ENCODE measurements at places on chromosomes 4 and X.
A peak's percentile ranks its signal among the peaks of the same experiment; 100 is the strongest.

DNA sequence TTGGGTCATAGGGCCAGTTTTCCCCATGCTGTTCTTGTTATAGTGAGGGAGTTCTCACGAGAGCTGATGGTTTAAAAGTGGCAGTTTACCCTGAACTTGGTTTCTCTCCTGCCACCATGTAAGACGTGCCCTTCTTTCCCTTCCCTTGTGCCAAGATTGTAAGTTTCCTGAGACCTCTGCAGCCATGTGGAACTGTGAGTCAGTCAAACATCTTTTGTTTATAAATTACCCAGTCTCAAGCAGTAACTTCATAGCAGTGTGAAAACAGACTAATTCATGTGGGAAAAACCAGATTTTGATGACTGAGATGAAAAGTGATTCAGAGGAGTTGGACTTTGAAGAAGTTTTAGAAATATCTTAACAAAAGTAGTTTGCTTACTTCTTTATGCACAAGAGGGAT lies 101.4 kb downstream of the ARHGAP10 start:
- no peak for DNase-seq

DNA sequence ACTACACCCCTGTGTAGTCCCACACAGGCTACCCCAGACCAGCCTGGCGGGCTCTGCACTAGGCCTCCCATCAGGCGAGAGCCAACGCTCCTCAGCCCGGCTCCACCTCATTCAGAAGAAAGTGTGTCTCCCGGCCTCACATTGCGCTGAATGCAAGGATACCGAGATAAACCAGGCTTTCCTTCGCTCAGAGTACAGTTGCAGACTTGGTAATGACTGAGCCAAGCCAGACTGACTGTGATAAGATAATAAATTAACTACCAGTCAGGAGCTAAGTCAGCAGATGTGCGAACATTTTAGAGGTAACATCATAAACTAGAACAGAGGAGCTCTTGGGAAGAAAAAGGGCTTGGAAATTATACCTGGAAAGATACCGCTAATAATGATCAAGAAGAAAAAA lies 397.6 kb downstream of the TRIML1 start:
- DNase-seq: no peak

DNA sequence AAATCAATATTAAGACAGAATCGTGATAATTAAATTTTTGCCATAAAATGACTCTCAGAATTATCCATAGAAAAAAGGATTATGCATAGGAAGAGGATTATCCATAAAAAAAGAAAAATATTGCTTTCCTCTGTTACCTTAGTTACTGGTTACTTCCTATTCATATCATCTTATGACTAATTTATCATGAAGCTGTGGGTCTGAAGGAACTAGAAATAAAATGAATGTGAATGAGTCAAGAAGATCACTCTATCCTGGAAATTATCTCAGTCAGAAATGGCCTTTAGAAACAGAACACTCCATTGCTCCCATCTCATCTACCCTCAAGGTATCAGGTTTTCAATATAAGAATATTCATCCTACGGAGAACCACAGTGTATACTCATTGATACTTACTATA lies 19.4 kb downstream of the RPS6KA6 start:
- DNase-seq: no peak

- no peak for DNase-seq
Observed at GRCh38 chr4:6308899-6309643, 39.4 kb downstream of the WFS1 start.

GRCh38 chr4:151025759-151026158 lies 10.7 kb upstream of the LRBA start:
- DNase-seq: no peak

DNA sequence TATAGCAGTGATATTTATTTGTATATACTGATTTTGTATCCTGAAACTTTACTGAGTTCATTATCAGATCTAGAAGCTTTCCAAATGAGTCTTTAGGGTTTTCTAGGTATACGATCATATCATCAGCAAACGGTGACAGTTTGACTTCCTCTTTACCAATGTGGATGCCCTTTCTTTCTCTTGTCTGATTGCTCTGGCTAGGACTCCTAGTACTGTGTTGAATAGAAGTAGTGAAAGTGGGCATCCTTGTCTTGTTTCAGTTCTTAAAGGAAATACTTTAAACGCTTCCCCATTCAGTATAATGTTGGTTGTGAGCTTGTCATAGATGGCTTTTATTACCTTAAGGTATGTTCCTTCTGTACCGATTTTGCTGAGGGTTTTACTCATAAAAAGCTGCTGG lies 37.5 kb downstream of the CBR4 start:
- DNase-seq: no peak

GRCh38 chr4:25377572-25378436 lies 741 bp downstream of the ANAPC4 start:
- no peak for DNase-seq

GRCh38 chr4:25481648-25482047 lies 104.6 kb downstream of the ANAPC4 start:
- DNase-seq: no peak

GRCh38 chr4:2226261-2226660 lies 15.7 kb downstream of the HAUS3 start:
- DNase-seq: no peak

- no peak for DNase-seq
Observed at GRCh38 chr4:39539089-39539611, 11.9 kb upstream of the UGDH start.

DNA sequence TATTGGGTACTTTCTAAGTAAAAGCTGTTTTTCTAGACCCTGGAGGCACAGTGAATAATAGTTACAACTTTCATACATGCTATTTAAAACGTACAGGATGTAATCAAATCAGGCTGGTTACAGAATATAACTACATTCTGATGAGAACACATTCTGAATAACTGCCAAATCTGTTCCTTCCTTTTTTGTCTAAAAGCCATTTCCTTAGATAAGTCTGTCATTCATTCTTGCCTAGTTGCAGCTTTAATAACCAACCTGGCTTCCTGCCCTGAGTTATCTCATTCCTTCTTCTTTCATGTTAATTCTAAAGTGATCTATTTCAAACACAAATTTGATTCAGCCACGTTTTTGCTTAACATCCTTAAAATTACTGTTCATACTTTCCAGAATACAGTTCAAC lies 189.7 kb upstream of the ITM2A start:
- DNase-seq: no peak

GRCh38 chr4:25702848-25703247 lies 47.2 kb downstream of the SLC34A2 start:
- no peak for DNase-seq

DNA sequence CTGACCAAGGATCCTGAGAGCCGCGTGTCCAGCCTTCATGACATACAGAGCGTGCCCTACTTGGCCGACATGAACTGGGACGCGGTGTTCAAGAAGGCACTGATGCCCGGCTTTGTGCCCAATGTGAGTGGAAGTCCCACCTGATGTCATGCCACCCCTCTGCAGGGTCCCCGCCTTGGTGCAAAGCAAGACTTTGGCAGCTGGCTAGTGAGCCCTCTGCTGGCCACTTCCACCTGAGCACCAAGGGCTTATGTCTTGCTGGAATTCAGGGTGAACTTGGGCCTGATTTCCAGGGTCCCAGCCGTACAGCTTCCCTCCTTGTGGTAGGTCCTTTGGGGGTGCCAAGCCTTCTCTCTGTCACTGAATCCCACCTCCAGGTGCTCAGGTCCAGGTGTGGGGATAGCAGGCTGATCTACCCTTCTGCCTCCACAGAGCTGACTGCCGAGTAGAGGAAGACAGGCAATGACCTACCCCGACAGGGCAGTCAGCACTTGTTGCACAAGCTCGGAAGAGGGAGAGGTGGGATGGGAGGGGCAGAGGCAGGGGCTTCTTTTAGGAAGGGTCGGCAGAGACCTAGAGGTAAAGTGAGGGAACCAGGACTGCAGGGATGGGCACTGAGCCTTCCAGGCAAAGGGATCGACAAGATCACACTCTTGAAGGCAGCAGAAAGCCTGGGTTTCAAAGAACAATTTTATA lies 248.1 kb downstream of the EVC2 start:
- no peak for DNase-seq

DNA sequence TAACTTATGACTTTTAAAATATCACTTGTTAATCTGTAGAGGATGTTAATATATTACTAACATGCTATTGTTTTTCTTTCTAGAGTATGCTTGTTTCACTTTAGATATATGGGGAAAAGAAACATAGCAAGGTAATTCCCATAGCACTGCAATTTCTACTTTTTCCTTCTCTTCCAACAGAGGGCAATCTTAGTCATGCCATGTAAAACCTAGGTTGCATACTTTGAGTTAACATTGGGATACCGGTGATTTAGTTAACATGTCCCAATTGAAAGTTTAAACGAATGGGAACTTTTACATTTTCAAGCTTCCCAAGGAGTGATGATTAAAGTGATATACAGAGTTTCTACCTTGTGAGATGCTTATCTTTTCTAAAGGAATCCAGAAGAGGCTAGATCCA lies 89.4 kb upstream of the IL13RA1 start:
- no peak for DNase-seq

DNA sequence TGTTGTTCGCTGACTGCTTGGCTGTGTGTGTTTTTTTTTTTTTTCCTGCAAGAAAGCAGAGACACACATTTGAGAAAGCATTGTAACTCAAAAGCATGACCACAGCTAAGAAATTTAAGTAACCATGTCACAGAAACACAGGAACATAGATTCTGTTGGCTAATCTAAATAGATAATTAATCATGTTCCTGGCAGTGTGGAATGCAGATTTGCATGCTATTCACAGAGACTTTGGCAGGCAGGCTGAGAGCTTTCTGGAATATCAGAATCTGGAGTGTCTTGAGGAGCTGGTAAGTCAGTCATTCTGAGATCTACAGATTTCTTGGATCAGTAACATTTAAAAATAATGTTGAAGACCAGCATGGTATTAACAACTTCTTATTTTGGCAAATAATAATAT lies 33.2 kb upstream of the SMS start:
- DNase-seq: no peak

- DNase-seq: no peak
Observed at GRCh38 chrX:55210931-55211677, 9.0 kb upstream of the PAGE5 start.

DNA sequence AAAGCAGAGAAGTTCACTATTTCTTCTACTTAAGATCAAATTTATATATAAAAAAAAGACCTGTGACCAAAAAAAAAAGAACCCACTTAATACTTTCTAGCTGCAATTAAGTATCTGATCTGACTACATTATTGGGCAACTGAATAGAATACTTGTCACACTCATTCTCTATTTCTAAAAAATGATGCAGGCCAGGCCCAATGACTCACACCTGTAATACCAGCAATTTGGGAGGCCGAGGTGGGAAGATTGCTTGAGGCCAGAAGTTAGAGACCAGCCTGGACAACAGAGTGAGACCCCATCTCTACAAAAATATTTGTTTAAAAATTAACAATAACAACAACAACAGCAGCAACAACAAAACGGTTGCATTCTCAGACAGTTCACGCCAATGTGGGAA lies 108.8 kb upstream of the BMP2K start:
- no peak for DNase-seq

- peak; percentile 45 for DNase-seq
Observed at GRCh38 chrX:72572248-72573157, at the start of gene HDAC8. Gene HDAC8 (minus strand): TSS chrX:72572843. CDS start chrX:72572761, 82 bp downstream.

DNA sequence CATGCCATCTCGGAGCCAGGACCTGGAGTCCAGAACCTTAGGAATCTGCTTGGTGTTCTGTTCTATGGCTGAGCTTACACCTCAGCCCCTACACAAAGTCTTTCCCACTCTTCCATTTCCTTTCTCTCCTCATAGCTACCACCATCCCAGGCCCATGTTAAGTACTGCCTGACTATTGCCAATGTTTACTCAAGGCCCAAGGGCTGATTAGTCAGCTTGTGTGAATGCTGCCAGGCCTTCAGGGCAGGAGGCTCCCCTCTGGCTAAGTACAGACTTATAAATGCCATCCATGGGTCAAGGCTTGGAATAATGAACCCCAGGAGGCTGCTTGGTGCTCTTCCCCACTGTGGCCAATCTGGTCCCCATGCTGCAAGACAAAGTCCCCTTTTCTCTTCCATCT lies 411.6 kb upstream of the MAGEB18 start:
- no peak for DNase-seq

DNA sequence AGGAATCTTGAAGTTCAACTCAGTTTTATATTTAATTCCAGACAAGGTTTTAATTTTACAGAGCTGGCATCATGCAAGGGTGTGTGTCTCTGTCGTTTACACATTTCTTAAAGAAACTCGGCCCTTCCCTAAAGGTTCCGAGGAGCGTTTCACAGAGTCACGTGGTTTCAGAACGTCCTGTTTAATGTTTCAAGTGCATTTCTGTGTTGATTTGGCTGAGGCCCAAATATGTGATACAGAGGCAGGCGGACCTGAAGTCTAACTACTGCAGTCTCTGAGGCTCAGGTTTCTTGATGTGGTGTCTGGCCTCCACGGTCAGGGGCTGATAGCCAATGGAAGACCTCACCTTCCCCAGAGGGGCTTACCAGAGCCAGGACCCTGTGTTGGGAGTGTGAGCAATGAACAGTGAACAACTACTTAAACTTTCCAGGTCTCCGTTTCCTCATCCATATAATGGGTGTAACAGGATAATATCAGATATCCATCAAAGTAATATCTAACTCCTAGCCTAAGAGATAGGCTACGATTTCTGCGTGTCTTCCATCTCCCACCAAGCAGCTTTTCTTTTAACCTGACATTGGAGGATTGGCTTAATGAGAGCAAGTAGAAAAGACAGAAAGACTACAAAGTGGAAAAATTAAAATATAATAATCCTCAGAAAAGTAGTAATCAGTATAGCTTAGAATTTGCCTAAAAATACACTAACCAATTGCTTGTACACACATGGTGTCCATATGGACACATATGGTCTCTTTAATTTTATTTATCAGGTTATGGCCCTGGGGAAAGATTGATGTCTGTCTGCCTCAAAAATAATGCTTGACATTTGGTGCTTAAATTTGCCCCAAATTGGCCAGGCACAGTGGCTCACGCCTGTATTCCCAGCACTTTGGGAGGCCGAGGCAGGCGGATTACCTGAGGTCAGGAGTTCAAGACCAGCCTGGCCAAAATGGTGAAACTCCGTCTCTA lies 50.0 kb upstream of the TRIM2 start:
- DNase-seq: peak; percentile 9

DNA sequence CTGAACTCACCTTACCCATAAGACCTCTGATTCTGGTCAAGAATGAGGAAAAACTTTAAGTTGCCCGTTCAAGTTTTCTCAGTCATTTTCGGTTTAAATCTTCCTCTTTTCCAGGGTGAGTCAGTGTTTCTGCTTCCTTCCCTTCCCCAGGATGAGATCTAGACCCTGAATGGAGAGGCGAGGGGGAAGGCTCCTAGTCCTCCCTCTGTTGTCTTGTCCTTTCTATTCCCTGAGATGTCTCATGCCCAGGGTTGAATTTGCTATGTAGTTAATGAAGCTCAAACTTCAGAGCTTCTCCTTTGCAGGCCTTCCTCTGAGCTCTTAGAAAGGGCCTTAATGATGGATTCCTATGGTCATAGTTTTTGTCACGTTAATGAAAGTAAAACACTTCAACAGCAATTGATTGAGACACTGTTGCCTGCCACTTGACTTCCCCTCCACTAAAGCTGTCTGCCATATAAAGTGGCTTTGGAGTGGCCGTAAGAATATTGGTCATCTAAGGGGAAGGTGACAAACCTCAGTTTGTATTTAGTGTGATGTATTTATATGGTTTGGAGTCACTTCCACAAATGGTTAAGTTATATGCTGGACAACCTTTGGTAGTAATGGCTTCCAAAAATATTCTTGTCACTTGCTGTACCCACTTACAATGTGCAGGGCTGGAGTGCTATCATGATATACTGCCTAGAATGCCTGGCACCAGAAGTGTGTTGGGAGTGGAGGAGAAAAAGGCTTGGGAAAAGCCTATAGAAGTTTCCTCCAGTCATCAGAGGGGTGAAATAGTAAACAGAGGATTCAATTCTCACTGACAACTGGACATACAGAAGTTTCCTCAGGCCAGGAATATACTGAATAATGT lies 24.3 kb upstream of the GPRIN3 start:
- DNase-seq: no peak
